ENCODE measurements at places on chromosomes 2 and 18. TPM values are rescaled to one million over a fixed set of nuclear protein-coding genes. Genes with fewer than 3 reads are reported as not detected.

WDCP gene
- total RNA-seq: 22.4 TPM

TGOLN2 gene
- total RNA-seq: 65.5 TPM

COLEC12 gene
- 0.55 TPM for total RNA-seq

GKN1 gene
- total RNA-seq: not detected

CCDC148 gene
- 4.6 TPM for total RNA-seq

PHOSPHO2 gene
- total RNA-seq: 13.5 TPM

DNA sequence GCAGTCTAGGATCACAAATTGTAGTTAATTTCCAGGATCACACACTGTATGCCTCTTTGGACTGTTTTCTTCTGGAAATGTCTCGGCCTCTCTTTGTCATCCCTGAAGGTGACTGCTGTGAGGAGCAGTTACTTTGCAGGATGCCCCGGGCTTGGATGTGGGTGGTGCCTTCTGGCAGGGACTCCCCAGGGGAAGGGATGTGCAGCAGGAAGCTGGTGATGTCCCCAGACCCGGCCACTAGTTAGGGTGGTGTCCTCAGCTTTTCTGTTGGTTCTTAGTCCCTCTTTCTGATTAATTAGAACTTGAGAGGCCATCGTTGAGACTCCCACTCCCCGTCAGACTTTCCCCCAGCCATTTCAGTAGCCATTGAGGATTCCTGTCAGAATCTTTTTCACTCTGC lies 286.6 kb upstream of the HDAC4 start:
- H3K4me3 ChIP-seq: no peak overlapping the region
- no peak overlapping the region for H3K27ac ChIP-seq
- peaks cover 16% of the 10 kb centered on the region for H3K27me3 ChIP-seq
- no peaks in the 10 kb centered on the region for H3K36me3 ChIP-seq

GRCh38 chr2:16777123-16777870 lies 111.7 kb upstream of the CYRIA start:
- H3K36me3 ChIP-seq: no peaks in the 10 kb centered on the region
- H3K27me3 ChIP-seq: peaks cover 4% of the 10 kb centered on the region
- no peak overlapping the region for H3K4me3 ChIP-seq
- H3K27ac ChIP-seq: no peak overlapping the region
- no peak for DNase-seq
- H3K4me1 ChIP-seq: peaks cover 5% of the 10 kb centered on the region

DNA sequence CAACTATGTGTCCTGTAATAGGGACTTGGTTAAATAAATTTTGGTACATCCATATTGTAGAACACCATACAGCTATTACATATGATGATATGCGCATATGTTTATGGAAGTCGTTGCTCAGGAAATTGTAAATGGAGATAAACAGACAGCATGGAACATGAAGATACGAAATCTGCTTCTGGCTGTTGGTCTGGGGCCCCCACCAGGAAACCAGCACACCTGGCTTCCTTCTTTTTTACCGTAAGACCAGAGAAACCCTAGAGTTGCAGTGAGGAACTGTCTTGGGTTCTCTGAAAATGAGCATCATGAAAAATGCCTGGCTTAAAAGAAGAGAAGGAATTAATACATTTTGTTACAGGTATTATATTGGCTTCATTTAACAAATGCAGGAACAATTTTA lies 40.8 kb downstream of the SPTBN1 start:
- H3K36me3 ChIP-seq: no peaks in the 10 kb centered on the region
- no peak overlapping the region for H3K27ac ChIP-seq
- H3K4me1 ChIP-seq: no peaks in the 10 kb centered on the region
- no peaks in the 10 kb centered on the region for H3K27me3 ChIP-seq
- no peak overlapping the region for H3K4me3 ChIP-seq

DNA sequence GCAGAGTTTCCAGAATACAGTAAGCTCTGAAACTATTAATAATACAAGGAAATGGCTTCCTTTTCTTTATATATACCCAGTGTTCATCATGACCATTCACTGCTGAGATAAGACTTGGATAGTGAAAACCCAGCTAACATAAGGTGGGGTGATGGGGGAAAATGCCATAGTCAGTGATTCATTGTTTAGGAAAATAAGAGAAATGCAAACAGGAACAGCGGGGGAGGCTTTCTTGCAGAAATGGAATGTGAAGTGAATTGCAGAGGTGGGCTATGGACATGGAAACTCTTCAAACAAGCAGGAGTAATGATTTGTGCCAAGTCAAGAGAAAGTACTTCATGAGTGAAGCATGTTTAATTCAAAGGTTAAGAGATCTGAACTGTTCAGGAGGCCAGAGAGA lies 519.4 kb downstream of the TDRD15 start:
- H3K4me3 ChIP-seq: no peak overlapping the region
- peaks cover 19% of the 10 kb centered on the region for H3K4me1 ChIP-seq
- no peaks in the 10 kb centered on the region for H3K36me3 ChIP-seq

All from progenitor cell of endocrine pancreas (in vitro differentiated cells).